ENCODE measurements at places on chromosomes 16 and 17. TPM values are rescaled to one million over a fixed set of nuclear protein-coding genes. Genes with fewer than 3 reads are reported as not detected.

Gene APOBR
- polyA plus RNA-seq: 0.08 TPM

Gene DHX8
- 33.2 TPM for polyA plus RNA-seq

Gene ZNF500
- 5.2 TPM for polyA plus RNA-seq

Gene TMEM238L
- not detected for polyA plus RNA-seq

Gene MINK1
- 66.9 TPM for polyA plus RNA-seq

Gene SLC38A7
- polyA plus RNA-seq: 18.2 TPM

Gene TUBG1
- 161 TPM for polyA plus RNA-seq

Gene TMC8
- 0.32 TPM for polyA plus RNA-seq

Gene KCTD2
- polyA plus RNA-seq: 18.6 TPM

Gene SLC5A2
- 0.41 TPM for polyA plus RNA-seq

Gene ARL5C
- not detected for polyA plus RNA-seq

Gene CCL7
- 0.17 TPM for polyA plus RNA-seq

Gene DCTN5
- 70.4 TPM for polyA plus RNA-seq

Gene PPM1E
- polyA plus RNA-seq: 0.09 TPM

Gene ACAP1
- polyA plus RNA-seq: 2.1 TPM

Gene BOLA2
- polyA plus RNA-seq: 12.5 TPM

Gene CYB561
- polyA plus RNA-seq: 27.2 TPM

Gene ZNF319
- polyA plus RNA-seq: 11.3 TPM

Gene OR2C1
- polyA plus RNA-seq: not detected

Gene FGF11
- 1.5 TPM for polyA plus RNA-seq

Gene SLC52A1
- 1.4 TPM for polyA plus RNA-seq

Gene CACNA1G
- 9.0 TPM for polyA plus RNA-seq

Gene ABCC11
- polyA plus RNA-seq: 0.09 TPM

Gene RNF43
- polyA plus RNA-seq: 2.5 TPM

Gene PLA2G10
- polyA plus RNA-seq: 0.37 TPM

Gene PRDM7
- polyA plus RNA-seq: not detected

Gene KRTAP4-6
- not detected for polyA plus RNA-seq

Gene KCNAB3
- 3.2 TPM for polyA plus RNA-seq

Gene PRKCA
- 28.8 TPM for polyA plus RNA-seq

Gene DBNDD1
- 43.8 TPM for polyA plus RNA-seq

Gene SLC7A6
- 35.9 TPM for polyA plus RNA-seq

Gene KCNG4
- polyA plus RNA-seq: not detected

Gene HNF1B
- polyA plus RNA-seq: 20.8 TPM

Gene ASIC2
- polyA plus RNA-seq: 1.9 TPM

Gene SHCBP1
- polyA plus RNA-seq: 49.9 TPM

Gene MCRIP2
- polyA plus RNA-seq: 20.3 TPM

Gene CCL5
- polyA plus RNA-seq: not detected

Gene NKD1
- 0.22 TPM for polyA plus RNA-seq

Gene ACSM2A
- polyA plus RNA-seq: not detected

Gene MT4
- not detected for polyA plus RNA-seq

Gene GCSH
- 72.7 TPM for polyA plus RNA-seq

Gene ABCA9
- 0.03 TPM for polyA plus RNA-seq

Gene KRT37
- not detected for polyA plus RNA-seq

Gene ULK2
- 12.9 TPM for polyA plus RNA-seq

Gene SYCE1L
- 8.0 TPM for polyA plus RNA-seq

Gene MT3
- polyA plus RNA-seq: not detected

Gene CCDC144A
- 2.5 TPM for polyA plus RNA-seq

Gene CD300A
- not detected for polyA plus RNA-seq

Gene TPSG1
- not detected for polyA plus RNA-seq
